NCI-H1436 treated with DMSO at 0.1 percent for 48 hours (cell line): ENCODE measurements at places on chromosomes 16 and 17.

- DNase-seq = no peak
Observed at GRCh38 chr16:5928476-5929065, 831.0 kb upstream of the EEF2KMT start.

DNA sequence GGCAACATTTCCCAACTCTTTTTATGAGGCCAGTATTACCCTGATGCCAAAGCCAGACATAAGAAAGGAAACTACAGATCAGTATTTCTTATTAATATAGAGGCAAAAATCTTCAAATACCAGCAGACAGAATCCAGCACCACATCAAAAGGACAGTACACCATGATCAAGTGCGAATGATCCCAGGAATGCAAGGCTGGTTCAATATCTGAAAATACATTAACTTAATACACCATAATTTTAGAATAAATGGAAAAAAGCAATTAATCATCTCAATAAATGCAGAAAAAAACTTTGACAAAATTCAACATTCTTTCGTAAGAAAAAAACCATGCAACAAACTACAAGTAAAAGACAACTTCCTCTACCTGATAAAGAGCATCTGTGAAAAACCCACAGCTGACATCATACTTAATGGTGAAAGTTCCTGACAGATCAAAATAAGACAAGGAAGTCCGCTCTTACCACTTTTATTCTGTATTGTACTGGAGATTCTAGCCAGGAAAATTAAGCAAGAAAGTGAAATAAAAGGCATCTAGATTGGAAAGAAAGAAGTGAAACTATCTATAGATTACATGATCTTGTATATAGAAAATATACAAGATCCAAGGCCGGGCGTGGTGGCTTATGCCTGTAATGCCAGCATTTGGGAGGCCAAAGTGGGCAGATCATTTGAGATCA lies 26.4 kb upstream of the MAPK3 start:
- DNase-seq = no peak

GRCh38 chr16:24117680-24118079 lies 138.5 kb upstream of the CACNG3 start:
- no peak for DNase-seq

DNA sequence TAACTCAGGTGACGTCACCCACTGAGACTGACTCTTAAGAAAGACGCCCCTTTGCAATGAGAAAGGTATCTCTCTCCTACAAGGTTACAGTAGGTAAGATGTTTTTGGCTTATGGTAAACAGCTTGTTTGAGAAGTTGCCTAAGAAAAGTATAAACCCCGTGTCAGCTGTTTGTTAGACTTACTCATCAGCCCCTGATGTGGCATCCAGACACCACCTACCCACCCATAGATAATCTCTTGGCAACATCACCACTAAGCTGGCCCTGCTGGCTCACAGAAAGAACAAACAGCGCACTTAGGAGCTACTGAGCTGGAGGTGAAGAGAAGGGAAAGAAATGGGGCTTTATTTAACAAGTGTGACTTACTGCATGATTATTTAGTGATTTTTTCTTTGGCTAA lies 121.0 kb downstream of the PARN start:
- no peak for DNase-seq

GRCh38 chr16:4673387-4674046 lies 19.8 kb upstream of the NUDT16L1 start:
- no peak for DNase-seq

DNA sequence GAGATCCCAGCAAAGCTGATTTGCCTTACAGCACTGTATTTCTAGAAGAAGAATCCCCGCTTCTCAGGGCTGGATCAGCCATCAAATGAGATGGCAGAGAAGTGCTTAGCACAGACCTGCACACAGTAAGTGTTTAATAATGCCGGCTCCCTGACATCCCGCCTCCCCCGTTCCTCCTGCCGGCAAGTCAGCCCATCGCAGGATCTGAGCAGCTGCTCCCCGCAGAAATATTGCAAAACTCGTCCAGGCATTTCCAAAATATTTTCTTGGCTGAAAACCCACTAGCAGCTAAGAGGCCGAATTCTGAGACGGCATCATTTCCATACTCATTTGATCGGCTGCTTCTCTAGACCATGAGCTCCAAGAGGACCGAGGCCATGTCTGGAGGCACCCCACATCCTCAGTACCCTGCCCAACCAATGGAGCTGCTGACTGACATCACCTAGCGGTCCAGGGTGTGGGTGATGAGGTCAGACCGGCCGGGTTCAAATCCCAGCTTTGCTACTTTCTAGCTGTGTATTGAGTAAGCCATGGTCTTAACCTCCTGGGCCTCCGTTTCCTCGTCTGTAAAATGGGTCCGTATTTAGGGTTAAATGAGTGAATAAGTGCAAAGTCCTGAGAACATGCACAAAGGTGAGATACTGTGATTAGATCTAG lies 251.5 kb downstream of the KATNIP start:
- no peak for DNase-seq

DNA sequence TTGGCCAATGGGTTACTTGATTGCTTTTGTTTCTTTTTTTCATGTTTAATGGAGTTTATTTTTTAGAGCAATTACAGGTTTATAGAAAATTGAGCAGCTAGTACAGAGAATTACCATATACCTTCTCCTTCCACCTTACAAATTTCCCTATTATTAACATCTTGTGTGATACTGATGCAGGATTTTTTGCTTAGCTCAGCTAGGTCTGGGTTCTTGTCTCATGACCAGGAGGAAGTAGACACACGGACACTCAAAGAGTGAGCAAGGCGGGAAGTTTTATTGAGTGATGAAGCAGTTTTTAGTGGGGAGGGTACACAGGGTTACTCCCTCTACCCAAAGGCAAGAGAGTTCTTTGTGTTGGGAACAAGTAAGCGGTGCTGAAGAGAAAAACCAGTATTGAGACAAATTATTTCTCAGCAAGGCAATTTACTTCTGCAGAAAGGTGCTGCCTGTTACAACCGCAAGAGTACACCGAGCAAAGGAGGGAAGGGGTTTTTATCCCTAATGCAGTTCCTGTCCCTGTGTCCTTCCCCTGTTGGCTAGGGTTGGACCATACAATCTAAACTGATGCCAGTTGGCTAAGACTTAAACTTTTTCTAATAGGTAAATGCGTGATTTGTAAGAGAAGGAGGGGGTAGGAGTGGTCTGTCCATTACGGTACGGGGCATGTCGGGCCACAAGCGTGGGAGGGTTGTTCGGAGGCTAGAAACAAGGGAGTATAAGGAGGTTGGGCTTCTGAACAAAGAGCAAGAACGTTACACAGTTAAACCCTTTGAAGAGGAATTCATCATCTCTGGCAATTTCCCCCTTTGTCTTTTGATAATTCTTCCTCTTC lies 26.9 kb downstream of the SEC14L1 start:
- no peak for DNase-seq

DNA sequence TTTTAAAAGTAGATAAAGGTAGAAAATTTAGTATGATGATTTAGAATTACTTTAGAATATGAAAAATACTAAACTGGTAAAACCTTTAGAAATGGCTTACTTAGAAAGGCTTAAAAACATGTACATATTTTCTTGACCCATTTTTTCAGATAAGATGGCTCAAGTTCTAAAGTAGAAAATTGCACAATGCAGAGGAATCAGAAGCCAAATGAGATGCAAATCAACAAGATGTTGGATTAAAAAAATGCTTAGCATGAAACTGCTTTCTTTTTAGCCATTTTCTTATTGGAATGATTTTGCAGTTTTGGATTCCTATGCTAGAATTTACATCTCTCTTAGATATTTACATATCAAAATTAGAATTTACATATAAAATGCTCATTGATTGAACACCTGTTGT lies 1.5 kb upstream of the KRTAP3-1 start:
- no peak for DNase-seq

GRCh38 chr17:4104506-4104905 lies 38.3 kb downstream of the ZZEF1 start:
- DNase-seq = no peak

DNA sequence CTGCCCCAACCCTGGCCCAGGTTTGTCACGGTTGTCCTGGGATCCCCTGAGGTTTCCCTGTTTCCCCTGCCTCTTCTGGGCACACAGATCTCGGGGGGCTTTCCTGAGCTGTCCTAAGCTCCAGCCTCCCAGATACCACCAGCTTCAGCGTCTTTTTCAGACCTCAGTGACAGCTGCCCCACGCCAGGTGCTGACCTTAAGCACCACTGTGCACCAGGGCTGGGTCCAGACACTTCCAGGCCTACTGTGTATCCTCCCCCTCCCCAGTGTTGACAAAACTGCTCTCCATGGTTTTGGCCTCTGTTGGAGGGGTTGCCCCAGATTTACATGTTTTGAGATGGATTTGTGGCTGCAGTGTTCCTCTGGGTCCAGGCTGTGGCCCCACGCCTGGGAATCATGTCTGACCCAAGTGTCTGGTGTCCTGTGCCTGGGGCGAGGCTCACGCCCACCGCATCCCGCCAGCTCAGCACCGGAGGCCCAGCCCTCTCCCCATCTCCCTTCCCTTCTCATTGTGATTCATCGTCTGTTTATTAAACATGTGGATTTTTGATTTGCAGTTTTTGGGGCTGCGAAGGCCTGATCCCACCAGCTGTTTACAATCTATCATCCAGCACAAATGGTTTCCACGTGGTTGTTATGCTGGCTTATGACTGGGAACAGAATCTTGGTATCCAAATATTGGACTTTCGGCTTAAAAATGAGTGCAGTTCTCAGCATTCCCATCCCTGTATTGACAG lies 82.1 kb downstream of the METRNL start:
- DNase-seq = no peak

DNA sequence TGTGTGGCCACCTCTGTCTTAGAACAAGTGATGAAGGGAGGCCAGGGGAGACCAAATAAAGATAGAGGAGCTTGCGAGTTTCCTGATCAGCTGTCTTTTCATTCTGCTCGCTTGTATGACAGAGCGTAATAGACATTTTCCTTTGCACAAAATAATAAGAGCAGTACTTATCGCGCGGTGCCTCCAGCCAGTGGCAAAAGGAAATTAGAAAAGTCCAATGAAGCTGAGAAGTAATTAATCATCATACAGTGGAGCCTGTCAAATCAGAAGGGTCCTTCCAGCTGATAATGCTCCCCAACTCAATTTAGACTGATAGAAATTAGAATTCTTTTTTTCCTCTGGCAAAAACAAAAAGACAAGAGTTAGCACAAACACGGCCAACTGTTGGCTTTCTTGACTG lies 307.0 kb upstream of the IRX5 start:
- DNase-seq = no peak

DNA sequence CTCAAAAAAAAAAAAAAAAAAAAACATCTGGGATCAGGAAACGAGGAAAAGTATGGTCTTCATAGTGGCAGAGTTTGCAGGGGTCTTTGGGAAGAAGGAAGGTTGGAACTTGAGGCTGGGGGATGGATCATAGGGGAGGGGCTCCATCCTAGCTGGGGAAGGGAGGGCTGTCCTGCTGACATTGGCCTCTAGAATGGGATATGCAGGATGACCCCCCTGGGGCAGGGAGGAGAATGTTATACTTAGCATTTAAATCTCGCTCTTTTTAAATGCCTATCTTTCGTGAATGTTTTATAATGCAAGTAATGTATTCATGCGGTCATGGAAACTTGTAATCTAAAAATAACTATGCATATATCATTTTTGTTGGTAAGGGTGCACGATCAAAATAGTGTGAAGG lies 33.2 kb downstream of the TMEM235 start:
- no peak for DNase-seq

DNA sequence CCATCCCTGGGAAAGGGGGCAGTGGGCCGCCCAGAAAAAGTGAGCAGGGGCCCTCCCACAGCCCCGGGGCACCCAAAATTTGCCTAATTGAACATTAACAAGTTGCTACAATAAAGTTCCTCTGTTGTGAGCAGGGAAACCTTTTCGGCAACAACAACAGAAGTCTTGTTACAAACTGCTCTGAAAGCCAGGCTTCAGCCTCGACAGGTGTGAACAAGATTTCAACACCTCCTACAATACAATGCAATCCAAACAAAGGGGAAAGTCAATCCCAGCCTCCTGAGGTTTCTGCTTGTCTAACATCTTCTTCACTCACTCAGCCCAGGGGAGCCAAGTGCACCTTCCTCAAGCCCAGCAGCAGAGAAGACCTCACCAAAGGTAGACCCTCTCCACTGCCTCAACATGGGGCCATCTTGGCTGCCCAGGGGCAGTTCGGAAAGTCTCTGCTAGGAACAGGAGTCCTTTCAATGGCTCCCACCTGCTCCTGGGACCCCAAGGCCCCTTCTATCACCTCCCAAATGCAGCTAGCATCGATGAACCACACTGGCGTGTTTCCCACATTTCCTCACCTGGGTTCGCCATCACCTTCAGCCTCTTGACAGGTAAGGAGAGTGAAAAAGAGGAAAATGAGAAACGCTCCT lies 19.1 kb downstream of the ZFHX3 start:
- DNase-seq = no peak

GRCh38 chr17:5138616-5139457 lies 23.0 kb downstream of the USP6 start:
- DNase-seq = no peak

DNA sequence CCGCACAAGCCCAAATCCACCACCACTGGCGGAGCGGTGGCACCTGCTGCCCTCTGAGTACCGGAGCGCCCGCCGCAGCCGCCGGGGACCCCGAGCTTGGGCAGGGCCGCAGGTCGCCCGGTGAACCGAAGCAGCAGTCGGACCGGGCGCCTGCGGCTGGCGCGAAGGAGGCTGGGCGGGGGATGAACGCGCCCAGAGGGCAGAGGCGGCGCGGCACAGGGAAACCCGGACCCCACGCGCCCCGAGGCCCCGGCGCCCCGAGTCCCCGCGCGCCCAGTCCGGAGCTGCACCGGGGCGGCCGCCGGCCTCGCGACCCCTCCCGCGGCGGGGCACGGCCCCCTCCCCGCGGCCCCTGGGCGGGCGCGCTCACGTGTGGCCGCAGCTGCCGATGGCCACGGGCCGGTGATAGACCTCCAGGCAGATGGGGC lies 393 bp downstream of the RNF166 start:
- DNase-seq = no peak

DNA sequence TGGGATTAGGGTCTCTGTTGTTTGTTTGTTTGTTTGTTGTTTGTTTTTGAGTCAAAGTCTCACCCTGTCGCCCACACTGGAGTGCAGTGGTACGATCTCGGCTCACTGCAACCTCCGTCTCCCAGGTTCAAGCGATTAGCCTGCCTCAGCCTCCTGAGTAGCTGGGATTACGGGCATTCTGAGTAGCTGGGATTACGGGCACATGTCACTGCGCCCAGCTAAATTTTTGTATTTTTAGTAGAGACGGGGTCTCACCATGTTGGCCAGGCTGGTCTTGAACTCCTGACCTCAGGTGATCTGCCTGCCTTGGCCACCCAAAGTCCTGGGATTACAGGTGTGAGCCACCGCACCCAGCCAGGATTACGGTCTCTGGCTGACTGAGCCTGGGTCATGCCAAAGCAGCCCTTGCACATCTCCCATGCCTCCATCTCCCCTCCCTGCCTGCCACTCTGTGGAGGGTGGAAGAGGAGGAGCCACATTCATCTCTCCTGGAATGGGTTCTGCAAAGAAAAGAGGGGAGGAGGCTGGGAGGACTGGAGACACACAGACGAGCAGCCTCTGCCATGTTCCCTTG lies 59.2 kb downstream of the BEAN1 start:
- DNase-seq = no peak

DNA sequence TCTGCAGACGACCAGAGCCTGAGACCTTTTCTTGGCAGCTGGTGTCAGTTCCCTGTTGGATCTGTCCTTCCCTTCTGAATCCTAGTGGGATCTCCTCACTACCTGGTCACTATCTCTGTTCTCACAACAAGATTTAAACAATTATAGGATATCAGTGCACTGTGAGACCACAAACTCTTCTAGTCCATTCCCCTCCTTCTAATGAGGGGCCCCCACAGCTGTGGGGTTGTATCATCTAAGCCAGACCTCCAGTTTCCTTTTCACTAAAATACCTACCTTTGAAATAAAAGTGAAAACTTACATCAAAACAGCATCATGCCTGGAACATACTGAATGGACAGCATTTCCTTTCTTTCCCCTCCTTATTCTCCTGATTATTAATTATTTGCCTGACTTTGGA lies 233.2 kb downstream of the PRKCA start:
- DNase-seq = no peak

- no peak for DNase-seq
Observed at GRCh38 chr16:72240466-72240865, 68.5 kb upstream of the PMFBP1 start.
